Fibroblast of pulmonary artery (primary cell): ENCODE measurements at places on chromosomes 12 and 14.
A peak's percentile ranks its signal among the peaks of the same experiment; 100 is the strongest.

GRCh38 chr12:15206338-15206737 lies 14.9 kb downstream of the RERG start:
- DNase-seq, result no peak

DNA sequence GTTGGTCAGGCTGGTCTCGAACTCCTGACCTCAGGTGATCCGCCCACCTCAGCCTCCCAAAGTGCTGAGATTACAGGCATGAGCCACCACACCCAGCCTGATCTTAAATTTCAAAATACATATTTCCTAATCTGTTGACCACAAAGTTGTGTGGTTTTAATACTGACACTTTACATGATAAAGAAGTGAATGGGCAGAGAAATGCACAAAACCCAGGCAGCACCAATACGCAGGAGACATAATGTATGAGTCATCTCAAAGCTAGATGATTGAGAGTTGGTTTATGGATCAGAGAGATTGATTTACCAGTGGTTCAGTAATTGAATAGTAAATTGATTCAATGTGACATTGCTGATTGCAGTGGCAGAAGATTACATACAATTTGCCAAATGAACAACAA lies 19.2 kb upstream of the PPP2R5E start:
- DNase-seq, result peak; percentile 35

- DNase-seq, result peak; percentile 3
Measured at GRCh38 chr14:25381498-25381897, 331.6 kb upstream of the STXBP6 start.

DNA sequence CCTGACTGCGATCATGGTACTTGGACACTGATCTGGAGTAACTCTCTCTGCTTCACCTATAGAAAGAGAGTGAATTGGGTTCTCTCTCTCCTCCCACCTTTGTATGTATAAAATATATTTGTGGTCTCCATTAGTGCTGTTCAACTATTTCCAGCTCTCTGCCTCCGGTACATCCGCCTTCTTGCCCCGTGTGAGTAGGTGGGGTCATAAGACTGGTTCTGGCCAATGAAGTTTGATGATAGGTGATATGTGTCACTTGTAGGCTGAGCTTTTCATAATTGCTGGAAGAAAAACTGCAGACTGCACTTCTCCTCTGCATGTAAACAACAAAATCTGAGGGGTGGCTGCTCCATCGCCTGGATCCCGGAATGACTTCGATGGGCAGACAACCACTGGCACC lies 210.4 kb downstream of the EXOC5 start:
- no peak for DNase-seq

DNA sequence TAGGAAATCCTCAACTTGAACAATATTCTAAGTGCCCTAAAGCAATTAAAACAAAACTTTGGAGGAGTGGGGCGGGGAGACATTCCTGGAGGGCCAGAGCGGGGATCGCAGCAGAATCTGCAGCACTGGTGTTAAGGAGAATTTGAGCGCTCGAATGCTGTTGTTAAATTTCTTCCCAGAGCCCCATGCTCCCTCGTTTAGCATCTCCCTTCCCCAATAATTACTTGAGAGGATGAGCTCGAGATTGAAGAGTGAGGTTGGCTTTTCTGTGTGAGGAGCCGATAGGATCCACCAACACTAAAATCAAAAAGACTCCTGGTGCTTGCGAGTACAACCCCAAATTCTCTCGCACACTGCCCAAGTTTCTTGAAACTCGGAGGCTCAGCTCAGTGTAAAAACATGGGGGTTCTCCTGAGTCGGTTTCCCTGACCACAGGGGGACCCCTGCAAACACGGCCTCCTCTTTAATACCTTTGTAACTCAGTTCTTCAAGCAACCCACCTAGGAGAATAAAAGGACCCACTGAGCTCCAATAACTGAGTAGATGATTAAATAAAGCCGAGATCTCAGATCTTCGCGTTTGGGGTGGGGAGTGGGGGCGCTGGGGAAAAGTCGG lies 10.2 kb upstream of the FOXG1 start:
- no peak for DNase-seq

DNA sequence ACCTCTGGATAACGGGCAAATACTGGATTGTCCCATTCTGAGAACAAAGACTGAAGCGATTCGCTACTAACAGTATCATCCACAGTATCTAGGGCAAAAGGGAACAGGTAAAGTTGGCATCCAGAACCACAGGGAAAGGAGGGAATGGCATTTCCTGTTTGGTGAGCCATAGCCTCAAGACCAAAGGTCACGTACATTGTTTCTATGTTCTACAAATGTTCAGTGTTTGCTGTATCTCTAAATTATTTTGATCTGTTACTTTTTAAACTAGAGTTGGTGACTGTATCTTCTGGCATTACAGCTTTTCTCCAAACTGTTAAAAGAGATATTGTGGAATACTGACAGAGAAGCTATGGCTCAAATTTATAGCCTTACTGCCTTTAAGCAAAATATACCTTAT lies 9.7 kb downstream of the MLH3 start:
- no peak for DNase-seq

GRCh38 chr12:124188561-124189405 lies 106.1 kb upstream of the RFLNA start:
- peak; percentile 7 for DNase-seq

DNA sequence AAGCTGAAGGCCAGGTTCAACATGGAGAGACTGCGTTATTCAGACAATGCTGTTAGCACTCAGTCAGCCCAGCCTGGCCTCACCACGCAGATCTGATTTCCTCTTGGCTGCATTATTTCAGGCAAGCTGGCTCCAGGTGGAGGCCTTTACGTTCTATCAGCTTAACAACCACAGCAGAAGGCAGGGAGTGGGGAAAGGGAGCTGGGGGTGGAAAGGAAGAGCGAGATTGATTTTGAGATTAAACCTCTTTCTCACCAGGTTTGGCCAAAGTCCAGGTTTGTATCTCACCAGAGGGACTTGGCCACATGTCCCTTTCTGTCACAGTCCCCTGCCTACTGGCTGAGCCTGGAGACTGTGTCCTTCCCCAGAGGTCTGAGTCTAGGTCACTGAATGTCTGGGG lies 543.7 kb upstream of the TMEM132C start:
- DNase-seq, result no peak

DNA sequence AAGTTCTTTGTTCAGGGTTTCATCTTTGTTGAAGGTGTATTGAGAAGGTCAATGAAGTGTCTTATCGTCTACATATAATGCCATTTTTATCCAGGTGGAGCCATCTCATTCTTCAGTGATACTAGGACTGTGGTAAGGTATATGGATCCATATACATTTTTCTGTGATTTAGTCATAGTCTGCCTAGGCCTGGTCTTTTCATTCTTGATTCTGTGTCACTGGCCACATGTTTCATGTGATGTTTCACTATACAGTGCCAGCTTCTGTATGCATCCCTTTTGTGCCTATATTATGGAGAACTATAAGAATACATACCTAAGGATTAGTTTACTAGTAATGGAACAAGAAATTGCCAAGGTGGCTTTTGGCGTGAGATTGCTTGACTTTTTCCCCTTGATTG lies 40.5 kb downstream of the VEZT start:
- DNase-seq, result no peak

- DNase-seq, result no peak
Measured at GRCh38 chr12:131087991-131088700, 134.4 kb downstream of the ADGRD1 start.

DNA sequence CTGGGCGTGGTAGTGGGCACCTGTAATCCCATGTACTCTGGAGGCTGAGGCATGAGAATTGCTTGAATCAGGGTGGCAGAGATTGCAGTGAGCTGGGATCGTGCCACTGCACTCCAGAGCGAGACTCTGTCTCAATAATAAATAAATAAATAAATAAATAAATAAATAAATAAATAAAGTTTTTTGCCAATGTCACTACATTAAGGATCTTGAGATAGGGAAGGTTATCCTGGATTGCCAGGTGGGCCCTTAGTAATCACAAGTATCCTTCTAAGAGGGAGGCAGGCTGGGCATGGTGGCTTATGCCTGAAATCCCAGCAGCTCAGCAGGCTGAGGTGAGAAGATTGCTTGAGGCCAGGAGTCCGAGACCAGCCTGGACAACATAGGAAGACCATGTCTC lies 4.5 kb upstream of the FBXW8 start:
- no peak for DNase-seq

DNA sequence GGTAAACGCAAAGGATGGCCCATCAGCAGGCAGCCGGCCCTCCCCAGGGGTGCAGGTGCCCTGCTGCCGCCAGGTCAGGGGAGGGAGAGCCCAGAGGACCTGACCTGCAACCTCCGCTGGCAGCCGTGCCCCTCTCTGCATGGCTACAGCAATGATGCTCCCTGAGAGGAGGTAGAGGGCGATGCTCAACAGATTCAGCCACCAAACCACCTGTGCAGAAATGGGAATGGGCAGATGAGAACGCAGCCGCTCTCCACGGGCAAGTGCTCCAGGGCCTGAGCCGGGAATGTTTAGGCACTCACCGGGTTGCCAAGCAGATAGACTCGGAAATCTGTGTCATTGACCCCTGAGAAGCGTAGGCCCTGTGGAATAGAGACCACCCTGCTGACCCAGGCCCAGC lies 8.7 kb upstream of the NGB start:
- no peak for DNase-seq

- no peak for DNase-seq
Measured at GRCh38 chr12:131851741-131852550, 23.8 kb downstream of the MMP17 start.

GRCh38 chr14:40003773-40004172 lies 571.5 kb upstream of the FBXO33 start:
- DNase-seq, result no peak

- no peak for DNase-seq
Measured at GRCh38 chr14:51333901-51334521, 94.0 kb downstream of the TMX1 start.

GRCh38 chr14:101726295-101726953 lies 35.1 kb upstream of the PPP2R5C start:
- DNase-seq, result no peak

DNA sequence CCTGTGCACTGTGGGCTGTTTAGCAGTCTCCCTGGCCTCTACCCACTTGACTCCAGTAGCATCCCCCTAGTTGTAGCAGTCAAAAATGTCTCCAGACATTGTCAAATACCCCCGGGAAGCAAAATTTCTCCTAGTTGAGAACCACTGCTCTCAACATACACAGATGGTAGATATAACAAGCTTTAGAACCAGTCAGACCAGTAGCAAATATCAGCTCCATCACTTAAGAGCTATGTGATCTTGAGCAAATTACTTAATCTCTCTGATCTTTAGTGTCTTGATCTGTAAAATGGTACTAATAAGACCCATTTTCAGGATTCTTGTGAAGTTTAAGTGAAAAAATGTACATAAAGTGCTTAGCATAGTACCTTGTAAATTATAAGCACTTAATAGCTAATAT lies 96.2 kb downstream of the DUSP6 start:
- DNase-seq, result no peak

DNA sequence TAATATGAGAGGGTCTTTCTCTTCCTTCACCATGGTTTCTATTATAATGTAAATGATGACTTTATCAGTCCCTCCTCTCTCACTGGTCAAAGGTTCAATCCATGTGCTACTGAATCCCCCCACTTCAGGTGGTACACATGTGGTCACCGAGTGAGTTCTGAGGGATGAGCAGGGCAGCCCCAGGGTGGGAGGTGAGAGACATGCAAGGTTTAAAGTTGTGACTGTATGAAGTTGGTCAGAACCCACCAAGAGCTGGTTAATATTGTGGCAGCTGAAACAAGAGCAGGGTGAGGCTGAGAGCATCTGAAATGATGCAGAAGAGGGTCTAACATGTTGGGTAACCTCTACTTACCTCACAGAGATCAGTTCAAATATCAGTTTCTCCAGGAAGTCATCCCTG lies 444.7 kb upstream of the FBXO33 start:
- no peak for DNase-seq

- DNase-seq, result no peak
Measured at GRCh38 chr12:38775457-38775856, 129.9 kb downstream of the CPNE8 start.

- DNase-seq, result no peak
Measured at GRCh38 chr12:70609203-70609602, 28.0 kb downstream of the PTPRB start.
